ENCODE measurements at places on chromosomes 6 and 20.

DNA sequence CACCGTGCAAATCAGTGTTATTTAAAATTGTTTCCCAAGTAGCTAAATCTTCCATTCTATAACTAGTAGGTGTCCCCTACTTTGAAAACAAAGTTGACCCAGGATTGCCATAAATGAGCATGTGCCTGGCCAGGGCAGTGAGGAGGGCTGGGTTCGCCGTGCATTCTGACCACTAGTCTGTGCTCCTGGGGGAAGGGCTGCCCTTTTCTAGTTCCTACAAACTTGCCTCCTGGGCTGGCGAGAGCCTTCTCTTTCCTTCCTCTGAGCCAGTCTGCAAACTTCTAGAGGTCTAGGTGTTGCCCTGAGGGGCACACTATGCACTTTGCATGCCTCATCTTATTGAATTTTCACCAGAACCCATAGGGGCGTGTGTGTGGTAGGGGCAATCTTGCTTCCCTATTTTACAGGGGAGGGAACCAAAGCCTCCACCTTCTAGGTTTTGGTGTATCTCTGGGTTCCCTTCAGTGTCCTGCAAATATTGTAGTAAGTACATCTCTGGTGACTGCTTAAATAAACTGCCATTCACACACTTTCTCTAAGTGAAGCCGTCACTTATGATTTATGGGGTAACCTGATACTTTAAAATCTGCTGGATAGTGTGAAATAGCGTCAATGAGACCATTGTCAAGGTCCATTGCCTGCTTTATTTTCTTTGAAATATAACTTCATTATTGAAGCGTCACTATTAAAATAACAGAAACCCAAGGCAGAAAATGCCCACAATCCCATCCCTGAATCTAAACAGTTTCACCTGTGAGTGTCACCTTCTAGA, 42.2 kb downstream of the CDH26 start:
- DNase-seq, result no peak

DNA sequence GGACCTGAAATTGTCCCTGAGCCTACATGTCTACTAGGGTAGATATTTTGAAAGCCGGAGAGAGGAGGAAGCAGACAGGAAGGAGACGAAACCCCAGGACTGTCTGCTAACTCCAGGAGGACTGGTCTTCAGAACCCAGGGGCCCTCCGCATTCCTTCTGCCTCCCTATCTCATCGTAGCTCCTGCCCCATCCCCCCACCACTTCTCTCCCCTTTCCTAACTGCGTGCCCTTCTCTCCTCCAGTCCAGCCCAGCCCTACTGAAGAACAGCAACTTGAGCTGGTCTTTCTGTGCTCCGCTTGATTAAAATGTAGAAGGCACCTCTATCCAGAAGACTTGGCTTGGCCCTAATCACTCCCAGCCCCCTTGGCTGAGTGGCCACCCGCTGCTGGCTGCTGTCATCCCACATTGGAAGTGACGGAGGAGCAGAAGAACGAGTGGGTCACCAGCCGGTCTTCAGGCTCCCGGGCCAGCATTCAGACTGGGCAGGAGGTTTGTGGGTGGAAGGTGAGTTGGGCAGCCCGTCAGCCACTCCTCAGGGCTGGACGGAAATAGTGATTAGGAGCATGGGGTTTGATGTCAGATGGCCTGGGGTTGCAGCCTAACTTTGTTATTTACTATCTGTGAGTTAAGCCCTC, 28.8 kb upstream of the ANGPT4 start:
- DNase-seq, result no peak

DNA sequence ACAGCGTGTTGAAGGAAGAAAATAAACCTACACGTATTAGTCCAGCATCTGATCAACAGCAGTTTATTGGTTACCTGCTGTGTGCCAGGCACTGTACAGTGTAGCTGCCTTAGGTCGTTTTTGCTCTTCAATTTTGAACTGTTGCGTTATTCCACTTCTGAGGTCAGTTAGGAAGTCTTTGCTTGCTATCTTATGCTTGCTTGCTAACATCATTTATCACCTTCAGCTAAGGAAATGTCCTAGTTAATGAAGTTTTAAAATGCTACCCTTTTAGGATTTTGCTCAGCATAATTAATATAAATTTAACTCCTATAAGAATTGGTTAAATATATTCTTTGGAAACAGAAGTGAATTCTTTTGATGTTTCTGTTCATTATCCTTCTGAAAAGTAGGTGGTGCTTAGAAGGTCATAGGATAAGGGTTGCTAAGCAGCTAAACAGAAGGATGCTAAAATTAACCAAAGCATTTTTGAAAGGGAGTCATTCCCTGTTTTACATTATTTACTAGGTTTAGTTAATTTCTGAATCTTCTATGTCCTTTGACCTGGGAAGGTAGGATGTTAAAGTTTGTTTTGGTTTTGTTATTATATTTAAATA, 3.4 kb downstream of the RREB1 start:
- no peak for DNase-seq

DNA sequence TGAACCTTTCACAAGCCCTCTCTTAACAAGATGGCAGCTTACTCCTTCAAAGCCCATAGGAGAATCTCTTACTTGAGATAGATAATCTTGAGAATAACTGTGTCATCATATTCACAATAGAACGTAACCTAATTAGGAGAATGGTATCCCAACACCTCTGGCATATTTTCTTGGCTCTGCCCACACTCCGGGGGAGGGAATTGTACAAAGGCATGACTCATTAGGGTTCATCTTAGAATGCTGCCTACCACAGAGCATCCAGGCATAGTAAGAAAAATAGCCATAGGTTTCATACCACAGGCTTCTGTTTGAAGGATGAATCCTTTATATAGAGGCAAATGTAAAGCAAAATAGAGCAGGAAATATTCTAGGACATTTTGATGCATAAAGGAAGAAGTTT, 1100.6 kb upstream of the CITED2 start:
- DNase-seq, result no peak
